Transverse colon (tissue), 4 donors: ENCODE measurements at places on chromosomes 1 and 21.

DNA sequence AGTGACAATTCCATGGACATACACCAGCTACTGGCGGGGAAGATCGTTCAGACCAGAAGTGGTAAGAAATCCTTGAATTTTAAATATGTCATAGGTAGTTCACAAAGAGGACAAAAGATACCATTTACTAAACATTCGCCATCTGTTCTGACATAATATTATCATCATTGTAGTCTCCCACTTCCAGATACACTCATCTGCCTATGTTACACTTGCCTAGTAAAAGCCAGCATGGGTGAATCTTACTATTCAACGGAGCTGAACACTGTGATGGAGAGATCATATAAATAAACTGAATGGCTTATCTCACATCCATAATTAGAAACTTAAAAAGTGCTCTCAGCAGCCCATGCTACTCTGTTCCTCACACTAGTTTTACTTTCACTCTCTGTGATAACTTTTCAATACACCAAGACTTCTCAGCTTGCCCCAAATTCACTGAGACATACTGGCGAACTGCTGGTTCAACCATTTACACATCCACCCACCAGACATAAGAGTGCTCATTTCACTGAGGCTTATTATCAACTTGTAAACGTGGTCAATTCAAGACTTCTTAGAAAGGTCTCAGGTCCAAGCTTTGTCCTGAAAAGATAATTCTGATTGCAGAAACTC lies 463 bp upstream of the PRRC2C start:
- DNase-seq: no peak

DNA sequence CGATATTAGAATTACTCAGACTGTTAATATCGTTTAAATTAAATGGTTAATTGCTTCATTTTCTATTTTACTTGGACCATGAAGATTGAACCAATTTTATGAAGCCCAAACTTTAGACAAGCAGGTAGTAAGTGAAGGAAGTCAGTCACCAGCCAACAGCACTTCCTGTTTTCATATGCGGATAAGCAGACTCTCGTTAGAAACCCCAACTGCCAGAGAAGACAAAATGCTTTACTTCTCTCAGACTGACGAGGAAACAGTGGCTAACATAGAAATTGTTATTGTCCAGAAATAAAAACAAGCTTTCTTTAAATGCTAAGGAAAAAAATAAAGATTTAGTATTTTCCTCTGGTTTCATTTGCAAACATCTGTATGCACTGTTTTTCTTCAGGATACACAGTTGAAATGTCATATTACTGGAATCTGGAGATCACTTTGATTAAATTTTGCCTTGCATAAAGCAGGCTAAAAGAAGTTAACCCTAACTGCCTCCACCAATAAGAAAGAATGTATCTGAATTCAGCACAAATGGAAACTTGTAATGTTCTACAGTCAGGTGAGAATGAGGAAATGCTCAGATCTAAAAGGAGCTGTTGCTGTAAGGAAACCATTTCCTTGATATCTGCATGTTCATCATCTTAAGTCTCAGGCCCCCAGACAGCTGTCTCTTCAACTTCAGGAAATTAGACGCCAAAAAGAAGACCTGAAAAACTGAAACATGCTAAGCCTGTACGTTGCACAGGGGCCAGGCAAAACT lies 129.8 kb upstream of the SAMSN1 start:
- no peak for DNase-seq

DNA sequence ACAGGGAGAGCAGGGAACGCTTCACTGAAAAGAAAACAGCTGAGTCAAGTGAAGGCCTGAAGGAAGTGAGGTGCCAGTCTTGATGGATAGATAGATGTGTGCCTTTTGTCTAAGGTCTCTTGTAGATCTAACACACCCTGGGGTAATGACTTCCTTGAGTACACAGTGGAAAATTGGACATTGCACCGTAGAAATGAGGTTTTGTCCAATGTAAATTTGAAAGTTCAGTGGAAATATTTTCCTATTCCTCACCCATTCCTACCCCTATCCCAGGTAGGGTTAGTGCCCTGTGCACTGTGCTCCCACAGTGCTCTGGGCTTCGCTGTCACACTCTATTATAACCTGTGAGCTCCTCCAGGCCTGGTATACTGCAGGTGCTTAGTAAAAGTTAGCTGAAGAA lies 24.3 kb downstream of the ZMYND12 start:
- DNase-seq: peak; percentile 27

DNA sequence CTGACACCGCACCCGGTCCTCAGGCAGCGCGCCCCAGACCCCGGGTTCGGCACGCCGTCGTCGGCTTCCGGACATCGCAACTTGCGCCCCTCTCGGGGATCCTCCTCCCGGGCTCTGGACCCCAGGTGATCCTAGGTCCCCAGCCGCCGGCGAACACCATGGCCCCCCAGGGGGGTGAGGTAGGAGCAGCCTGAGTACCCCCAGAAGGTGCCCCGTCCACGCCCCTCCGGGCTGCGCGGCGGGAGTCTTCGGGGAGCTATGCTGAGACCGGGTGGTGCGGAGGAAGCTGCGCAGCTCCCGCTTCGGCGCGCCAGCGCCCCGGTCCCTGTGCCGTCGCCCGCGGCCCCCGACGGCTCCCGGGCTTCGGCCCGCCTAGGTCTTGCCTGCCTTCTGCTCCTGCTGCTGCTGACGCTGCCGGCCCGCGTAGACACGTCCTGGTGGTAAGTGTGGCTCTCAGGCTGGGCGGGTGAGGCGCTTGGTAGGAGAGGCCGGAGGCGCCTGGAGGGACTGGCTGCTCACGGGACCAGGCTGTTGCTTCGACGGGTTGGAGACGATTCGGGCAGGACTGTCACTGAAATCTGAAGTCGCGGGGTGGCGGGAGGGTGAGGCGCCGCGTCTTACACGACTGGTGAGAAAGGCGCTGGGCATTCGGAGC lies 367 bp downstream of the WNT2B start:
- peak; percentile 36 for DNase-seq

DNA sequence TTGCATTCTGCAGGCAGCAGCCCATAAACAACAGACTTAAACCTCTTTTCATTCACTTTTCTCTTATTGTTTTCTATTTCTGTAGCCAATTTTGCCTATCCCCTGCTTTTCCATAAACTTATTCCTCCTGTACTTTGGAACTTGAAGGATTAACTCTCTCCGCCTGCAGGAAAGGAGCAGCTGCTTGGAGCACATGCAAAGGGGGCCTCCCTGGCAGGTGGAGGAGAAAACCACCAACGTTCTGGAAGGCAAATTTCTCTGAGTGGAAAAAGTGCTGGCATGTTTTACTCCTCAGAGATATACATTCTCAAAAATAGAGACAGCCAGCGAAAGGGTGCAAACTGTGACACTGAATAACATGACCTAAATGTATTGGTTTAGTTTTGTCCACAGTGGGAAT lies 33.6 kb downstream of the RGS21 start:
- DNase-seq: no peak

GRCh38 chr1:47192458-47193384 lies 2.9 kb upstream of the PDZK1IP1 start:
- peak; percentile 82 for DNase-seq

- DNase-seq: no peak
These were observed 132.2 kb downstream of the CASZ1 start for GRCh38 chr1:10664251-10664650.

GRCh38 chr1:192730198-192730597 lies 78.6 kb upstream of the RGS2 start:
- no peak for DNase-seq

- DNase-seq: no peak
These were observed 84.5 kb downstream of the COLGALT2 start for GRCh38 chr1:183953031-183953430.

DNA sequence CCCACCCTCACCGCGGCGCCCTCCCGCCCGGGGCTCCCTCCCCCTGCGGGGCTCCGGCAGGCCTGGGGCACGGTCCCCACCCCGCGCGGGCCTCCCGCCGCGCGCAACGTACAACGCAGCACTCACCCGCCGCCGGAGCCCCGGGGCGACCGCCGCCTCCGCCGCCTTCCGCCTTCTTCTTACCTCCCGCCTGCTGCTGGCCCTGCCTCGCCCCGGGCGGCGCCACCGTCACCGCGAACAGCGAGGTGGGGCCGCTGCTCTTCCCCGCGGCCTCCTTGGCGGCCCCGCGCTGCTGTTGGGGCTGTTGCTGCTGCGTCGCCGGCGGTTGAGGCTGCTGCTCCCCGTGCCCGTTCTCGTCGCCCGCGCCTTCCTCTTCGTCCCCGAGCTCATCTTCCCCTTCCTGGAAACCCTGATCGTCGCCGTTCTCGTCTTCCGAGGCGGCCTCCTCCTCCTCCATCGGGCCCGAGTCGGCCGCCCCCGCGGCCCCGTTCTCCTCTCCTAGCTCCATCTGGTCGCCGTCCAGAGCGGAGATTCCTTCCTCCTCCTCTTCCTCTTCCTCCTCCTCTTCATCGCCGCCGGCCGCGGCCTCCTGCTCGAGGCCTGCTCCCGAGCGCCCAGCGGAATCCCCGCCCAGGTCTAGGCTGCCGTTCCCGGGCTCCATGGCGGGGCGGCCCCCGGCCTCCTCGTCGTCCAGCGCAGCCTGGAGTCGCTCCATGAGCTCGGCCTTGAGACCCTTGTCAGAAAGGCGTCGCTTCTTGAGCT lies 671 bp downstream of the HNRNPU start:
- peak; percentile 45 for DNase-seq

- no peak for DNase-seq
These were observed 16.3 kb downstream of the RAB7B start for GRCh38 chr1:205986861-205987260.

GRCh38 chr21:26732432-26733221 lies 112.6 kb downstream of the ADAMTS1 start:
- DNase-seq: peak; percentile 21

- peak; percentile 86 for DNase-seq
These were observed 7.0 kb downstream of the EFNA3 start for GRCh38 chr1:155085504-155086127.

DNA sequence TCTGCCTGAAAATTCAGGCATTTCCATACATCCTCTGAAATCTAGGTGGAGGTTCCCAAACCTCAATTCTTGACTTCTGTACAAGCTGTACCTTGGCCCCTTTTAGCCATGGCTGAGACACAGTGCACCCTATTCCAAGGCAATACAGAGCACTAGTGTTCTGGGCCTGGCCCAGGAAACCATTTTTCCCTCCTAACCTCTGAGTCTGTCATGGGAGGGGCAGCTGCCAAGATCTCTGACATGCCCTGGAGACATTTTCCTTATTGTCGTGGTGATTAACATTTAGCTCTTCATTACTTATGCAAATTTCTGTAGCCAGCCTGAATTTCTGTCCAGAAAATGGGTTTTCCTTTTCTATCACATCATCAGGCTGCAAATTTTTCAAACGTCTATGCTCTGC lies 248.0 kb upstream of the RGS18 start:
- DNase-seq: no peak

- no peak for DNase-seq
These were observed 55.6 kb downstream of the SUCO start for GRCh38 chr1:172588296-172589291.

GRCh38 chr1:246622035-246622652 lies 55.9 kb downstream of the CNST start:
- DNase-seq: no peak

DNA sequence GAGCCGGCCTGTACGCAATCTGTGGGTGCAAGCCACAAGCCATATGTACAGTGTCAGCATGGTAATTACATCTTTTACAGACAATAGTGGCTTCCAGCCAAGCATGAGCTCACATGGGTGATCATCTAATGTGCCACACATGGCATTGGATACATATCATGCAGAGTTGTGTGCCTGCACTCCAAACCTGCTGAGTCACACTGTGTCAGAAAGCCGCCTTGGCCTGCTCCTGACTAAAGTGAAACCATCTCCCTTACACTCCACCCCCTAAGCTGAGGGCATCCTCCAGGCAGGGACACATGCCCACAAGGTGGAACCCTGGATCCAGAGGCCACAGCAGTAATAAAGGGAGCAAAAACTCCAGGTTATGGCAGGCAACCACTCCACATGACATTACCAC lies 72.5 kb downstream of the KCNT2 start:
- DNase-seq: no peak

DNA sequence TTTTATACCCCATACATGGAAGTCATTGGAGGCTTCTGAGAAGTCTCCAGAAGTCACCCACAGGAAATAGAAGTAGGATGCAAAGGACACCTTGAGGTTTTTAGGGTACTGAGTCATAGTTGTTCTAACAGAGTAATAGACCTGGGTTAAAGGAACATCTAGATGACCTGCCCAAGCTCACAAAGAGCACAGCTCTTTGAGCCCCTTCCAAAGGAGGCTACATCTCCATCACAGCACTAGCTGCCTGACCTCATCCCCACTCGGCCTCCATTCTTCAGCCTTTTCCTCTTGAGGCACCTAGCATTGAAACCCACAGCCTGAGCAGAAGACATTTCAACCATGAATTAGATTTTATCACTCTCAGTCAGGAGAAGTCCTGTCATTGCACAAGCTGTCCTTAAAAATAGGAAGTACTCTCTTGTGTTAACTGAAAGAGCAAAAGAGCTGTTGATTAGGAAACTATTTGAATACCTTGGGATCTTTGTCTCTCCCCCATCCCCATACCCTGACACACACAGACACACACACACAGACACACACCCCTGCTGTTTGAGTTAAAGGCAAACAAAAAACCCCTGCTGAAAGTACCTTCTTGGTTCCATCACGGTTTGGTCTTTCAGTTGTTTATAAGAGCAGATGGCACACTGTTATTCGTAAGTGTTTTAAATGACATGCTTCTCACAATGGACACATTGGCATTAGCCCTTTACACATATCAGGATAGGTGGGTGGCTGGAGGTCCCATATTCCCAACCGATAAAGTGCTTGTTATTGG lies 22.2 kb downstream of the MKNK1 start:
- DNase-seq: no peak

DNA sequence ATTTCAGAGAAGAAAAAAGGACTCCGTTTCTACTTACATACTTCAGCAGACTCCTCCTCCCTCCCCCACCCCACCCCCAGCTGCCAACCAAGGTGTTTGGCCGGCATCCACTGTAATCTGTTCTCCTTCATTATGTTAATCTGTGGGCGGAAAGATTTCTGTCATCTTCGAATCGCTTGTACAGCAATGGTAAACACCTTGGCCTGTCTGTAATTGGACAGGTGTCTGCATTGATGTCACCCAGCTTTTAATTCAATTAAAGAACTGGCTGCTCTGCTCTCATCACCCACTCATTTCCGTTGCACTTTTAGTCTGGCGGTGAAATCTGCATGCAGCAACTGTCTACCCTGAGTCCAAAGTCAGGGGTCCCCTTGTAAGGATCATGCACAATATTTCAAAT lies 368.6 kb downstream of the USH2A start:
- no peak for DNase-seq

- no peak for DNase-seq
These were observed 63.2 kb downstream of the RGS2 start for GRCh38 chr1:192872010-192872409.

DNA sequence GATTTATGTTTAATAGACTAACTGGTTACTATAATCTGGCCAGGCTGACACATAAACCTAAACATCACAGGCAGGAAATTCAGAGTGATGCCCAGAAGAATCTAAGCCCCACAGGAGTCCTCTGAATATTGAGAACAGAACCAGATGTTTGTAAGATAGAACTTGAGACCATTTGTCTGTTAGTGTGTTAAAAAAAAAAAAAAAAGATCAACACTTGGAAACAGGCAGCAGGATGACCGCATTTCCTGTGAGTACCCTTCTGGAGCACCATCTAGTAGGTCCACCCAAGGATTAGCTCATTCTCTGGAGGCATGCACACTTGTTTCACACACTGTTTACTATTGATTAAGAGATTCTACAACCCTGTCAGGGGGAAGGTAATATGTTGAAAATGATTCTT lies 111.4 kb upstream of the VANGL1 start:
- no peak for DNase-seq

GRCh38 chr1:197920414-197921117 lies 3.4 kb downstream of the LHX9 start:
- DNase-seq: no peak
